ENCODE measurements at places on chromosomes 16 and 17. TPM values are rescaled to one million over a fixed set of nuclear protein-coding genes. Genes with fewer than 3 reads are reported as not detected.

GRCh38 chr16:7090628-7091115 is 242.0 kb upstream of the RBFOX1 start:
- H3K4me3 ChIP-seq, result no peak overlapping the region
- H3K4me1 ChIP-seq, result no peaks in the 10 kb centered on the region

- no peak overlapping the region for H3K4me3 ChIP-seq
- H3K27ac ChIP-seq, result no peak overlapping the region
- H3K36me3 ChIP-seq, result no peaks in the 10 kb centered on the region
Observed at GRCh38 chr16:86925067-86925791, 346.9 kb downstream of the FOXL1 start.

GRCh38 chr16:96935-97381 is 18.9 kb downstream of the MPG start:
- H3K27ac ChIP-seq, result no peak overlapping the region
- peak; percentile 81 for DNase-seq
- H3K36me3 ChIP-seq, result peaks cover 12% of the 10 kb centered on the region
- H3K27me3 ChIP-seq, result no peaks in the 10 kb centered on the region
- H3K4me1 ChIP-seq, result 0 out of 2 replicates have a peak, but pooled peaks cover 3% of the 10 kb centered on the region

DNA sequence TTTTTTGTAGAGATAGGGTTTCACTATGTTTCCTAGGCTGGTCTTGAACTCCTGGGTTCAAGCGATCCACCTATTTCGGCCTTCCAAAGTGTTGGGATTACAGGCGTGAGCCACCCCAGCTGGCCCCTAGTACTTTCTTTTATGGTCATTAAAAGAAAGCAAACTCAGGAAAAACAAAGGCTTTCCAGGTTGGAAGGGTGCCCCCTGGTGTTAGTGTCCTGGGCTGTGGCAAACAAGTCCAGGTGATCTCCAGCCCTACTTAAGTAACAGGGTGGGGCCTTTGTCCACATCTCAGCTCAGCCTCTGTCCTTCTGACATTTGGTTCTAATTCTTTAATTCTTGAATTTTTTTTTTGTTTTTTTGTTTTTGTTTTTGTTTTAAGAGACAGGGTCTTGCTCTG is 6.9 kb downstream of the IGFBP4 start:
- H3K27ac ChIP-seq, result no peak overlapping the region
- DNase-seq, result no peak
- H3K27me3 ChIP-seq, result no peaks in the 10 kb centered on the region
- no peak overlapping the region for H3K4me3 ChIP-seq

GRCh38 chr17:11326492-11326891 is 85.5 kb downstream of the SHISA6 start:
- DNase-seq, result no peak
- no peaks in the 10 kb centered on the region for H3K4me1 ChIP-seq
- H3K4me3 ChIP-seq, result no peak overlapping the region
- no peak overlapping the region for H3K27ac ChIP-seq
- H3K36me3 ChIP-seq, result no peaks in the 10 kb centered on the region
- H3K27me3 ChIP-seq, result no peaks in the 10 kb centered on the region

DNA sequence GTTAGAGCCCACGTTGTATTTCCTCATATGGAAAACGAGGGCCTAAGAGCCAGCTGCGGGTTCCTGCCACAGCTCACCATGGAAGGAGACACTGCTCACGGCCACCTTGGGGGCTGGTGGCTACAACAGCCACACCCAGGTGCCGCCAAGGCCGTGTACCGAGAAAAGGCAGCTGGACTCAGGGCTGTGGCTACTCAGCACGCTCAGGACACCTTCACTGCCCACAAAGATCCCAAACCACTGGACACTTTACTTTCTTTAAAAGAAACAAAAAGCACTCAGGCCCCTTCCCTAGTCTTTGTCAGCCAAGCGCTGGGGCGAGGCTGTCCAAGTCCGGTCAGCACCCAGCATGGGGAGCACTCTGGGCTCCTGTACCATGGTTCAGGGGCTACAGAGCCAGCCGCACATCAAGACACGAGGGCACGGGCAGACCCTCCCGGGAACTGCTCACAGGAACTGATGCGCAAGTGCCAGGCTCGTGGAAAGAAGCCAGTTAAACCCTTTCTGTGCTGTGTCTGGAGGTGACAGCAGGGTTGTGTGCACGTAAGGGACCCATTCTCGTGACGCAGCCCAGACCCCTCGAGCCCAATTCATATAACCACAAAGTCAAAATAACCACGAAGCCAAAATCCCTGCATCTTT is 18.5 kb downstream of the SLC16A3 start:
- no peak for DNase-seq
- no peaks in the 10 kb centered on the region for H3K27me3 ChIP-seq
- H3K36me3 ChIP-seq, result peaks cover 100% of the 10 kb centered on the region
- H3K27ac ChIP-seq, result no peak overlapping the region

DNA sequence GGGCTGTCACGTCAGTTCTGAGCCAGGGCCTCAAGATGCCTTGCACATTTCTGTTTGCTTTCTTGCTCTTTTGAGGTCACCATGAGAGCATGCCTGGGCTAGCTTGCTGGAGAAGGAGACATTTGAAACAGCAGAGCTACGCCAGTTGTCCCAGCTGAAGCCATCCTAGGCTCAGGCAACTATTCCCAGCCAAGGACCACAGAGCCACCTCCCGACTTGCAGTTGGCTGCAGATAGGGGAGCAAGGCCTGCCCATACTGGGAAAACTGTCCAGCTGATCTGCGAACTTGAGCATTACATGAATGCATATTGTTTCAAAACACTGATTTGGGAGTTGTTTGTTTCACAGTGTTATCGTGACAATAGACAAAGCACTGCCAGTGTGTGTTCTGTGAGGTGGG is 340.8 kb downstream of the XYLT1 start:
- peaks cover 2% of the 10 kb centered on the region for H3K36me3 ChIP-seq
- no peaks in the 10 kb centered on the region for H3K4me1 ChIP-seq
- no peak overlapping the region for H3K4me3 ChIP-seq
- DNase-seq, result no peak
- H3K27ac ChIP-seq, result no peak overlapping the region
- H3K27me3 ChIP-seq, result no peaks in the 10 kb centered on the region

- no peaks in the 10 kb centered on the region for H3K27me3 ChIP-seq
- DNase-seq, result peak; percentile 30
- no peaks in the 10 kb centered on the region for H3K36me3 ChIP-seq
- peaks cover 16% of the 10 kb centered on the region for H3K4me1 ChIP-seq
Observed at GRCh38 chr17:33284022-33284421, 9.1 kb downstream of the ASIC2 start.

GRCh38 chr16:76346210-76346609 is 69.0 kb downstream of the CNTNAP4 start:
- H3K36me3 ChIP-seq, result no peaks in the 10 kb centered on the region
- no peaks in the 10 kb centered on the region for H3K27me3 ChIP-seq
- no peaks in the 10 kb centered on the region for H3K4me1 ChIP-seq
- no peak overlapping the region for H3K4me3 ChIP-seq
- H3K27ac ChIP-seq, result no peak overlapping the region

Gene ENGASE
- 7.8 TPM for total RNA-seq

- no peaks in the 10 kb centered on the region for H3K4me1 ChIP-seq
- no peaks in the 10 kb centered on the region for H3K27me3 ChIP-seq
- no peaks in the 10 kb centered on the region for H3K36me3 ChIP-seq
- no peak overlapping the region for H3K4me3 ChIP-seq
Observed at GRCh38 chr17:54307351-54307750, 484.6 kb downstream of the KIF2B start.
